ENCODE measurements at places on chromosomes 16 and 17.

GRCh38 chr16:30724641-30725417 lies 23.4 kb upstream of the PHKG2 start:
- no peak for DNase-seq

DNA sequence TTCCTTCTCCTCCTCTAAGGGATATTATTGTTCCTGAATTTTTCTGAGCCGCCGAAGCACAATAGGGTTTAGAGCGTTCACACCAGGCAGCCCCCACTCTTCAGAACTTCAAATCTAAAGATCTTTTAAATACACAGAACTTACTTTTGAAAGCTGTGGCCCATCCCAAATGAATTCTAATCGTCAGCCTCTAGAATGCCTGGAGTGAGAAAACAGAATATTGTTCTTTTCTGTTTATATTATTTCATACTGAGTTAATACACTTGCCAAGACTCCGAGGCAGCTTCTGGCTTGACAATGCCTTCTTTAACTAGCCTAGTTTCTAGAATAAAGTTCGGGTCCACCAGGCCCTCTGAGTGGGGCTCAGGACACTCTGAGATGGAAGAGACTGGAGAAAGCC lies 405.6 kb downstream of the WWOX start:
- no peak for DNase-seq

DNA sequence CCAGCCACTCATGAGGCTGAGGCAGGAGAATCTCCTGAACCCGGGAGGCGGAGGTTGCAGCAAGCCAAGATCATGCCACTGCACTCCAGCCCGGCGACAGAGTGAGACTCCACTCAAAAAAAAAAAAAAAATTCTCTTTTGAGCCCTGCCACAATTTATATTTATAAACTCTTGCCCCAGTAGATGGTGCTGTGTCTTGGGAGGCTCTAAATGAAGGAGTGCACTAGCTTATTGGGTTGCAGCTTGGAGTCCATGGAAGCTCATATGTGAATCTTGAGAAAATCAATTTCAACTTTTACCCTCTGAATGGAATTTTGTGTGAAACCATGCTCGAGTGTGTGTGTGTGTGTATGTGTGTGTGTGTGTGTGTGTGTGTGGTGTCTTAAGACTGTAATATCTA lies 420.1 kb downstream of the HS3ST4 start:
- no peak for DNase-seq

GRCh38 chr17:50426472-50426782 lies 409 bp downstream of the ACSF2 start:
- no peak for DNase-seq

DNA sequence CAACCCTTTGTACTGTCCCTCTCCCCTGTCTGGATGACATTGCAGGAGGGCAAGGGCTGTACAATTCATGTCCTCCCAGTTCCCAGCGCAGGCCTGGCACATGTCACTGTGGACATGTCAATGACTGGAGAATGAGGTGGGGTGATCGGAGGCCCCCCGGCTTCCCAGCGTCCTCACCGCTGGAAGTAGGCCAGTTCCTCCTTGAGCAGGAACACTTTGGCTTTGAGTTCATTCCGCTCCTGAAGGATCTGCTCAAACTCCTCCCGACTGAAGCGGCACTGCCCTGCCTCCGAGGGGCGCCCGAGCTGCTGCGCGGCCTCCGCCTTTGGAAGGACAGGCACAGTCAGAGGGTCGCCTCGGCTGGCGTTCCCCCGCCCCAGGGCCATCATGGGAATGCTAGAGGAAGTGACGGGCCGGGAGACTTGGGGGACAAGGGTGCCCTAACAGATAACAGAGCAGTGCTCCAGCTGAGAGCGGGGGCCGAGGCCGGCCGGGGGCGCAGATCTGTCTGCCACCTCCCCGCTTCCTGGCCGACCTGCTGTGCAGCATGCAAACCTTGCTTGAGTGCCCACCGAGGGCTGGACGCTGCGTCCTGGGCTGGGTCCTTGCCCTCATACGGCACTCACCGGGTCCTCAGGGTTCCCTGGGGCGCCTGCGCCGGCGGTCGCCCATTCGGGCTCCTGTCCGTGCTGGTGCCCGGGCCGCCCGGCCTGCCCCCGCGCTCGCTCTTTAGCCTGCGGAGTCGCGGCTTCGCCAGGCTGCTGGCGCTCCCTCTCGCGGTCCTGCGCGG lies 1.3 kb downstream of the RILP start:
- DNase-seq = no peak

DNA sequence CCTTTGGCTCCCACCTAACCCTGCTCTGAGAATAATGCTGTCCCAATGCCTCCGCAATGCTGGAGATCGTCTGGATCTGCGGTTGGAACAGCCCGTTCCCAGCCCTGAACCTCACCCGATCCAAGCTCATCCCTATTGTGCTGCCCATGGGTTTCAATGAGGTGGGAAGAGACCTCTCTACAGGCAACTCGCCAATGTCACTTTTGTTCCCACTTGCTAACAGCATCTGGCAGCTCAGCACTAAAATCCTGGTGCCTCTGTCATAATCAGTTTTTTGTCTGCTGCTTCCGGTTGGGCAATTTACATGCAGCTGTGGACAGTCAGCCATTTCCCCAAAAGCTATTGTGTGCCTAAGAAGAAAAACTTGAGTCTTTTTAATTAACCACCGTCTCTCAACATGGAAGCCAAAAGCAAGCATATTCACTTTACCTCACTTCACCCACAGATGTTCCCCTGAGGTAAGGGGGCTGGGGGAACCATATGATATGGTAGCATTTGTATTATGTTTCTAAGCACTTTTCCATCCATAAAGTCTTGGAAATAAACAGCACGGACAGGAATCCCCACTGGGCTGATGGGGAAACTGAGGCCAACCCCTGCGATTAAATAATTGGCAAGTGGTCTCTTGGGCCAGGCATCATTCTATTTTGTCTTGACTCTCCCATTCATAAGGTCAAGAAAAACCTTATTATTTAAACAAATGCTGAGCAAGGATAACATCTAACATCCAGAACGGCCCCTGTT lies 159.2 kb upstream of the CDH5 start:
- no peak for DNase-seq

- DNase-seq = no peak
These were observed 66.9 kb downstream of the SOCS1 start for GRCh38 chr16:11188801-11189740.

DNA sequence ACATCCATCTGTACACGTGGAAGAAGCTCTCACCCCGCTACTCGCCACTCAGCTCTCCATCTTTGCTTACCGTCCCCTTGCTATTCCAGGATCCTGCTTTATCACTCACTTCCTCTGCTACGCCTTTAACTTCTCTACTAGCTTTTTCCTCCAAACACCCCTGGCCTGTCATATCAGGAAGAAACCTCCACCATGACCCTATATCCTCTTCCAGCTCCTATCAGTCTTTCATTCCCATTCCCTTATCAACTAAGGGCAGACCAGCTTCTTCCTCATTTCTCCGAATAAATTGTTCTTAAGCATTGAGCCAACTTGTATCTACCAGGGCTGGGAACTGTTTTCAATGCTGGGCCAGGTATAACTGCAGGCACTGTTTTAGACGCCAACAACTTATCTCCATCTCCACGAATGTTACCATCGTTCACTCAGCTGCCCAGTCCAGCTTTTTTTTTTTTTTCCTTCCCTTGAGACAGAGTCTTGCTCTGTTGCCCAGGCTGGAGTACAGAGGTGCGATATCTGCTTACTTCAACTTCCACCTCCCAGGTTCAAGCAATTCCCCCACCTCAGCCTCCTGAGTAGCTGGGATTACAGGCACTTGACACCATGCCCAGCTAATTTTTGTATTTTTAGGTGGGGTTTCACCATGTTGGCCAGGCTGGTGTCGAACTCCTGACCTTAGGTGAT lies 4.3 kb downstream of the IQCK start:
- DNase-seq = no peak

- no peak for DNase-seq
These were observed 818 bp downstream of the DNAJC7 start for GRCh38 chr17:42016411-42016831.

DNA sequence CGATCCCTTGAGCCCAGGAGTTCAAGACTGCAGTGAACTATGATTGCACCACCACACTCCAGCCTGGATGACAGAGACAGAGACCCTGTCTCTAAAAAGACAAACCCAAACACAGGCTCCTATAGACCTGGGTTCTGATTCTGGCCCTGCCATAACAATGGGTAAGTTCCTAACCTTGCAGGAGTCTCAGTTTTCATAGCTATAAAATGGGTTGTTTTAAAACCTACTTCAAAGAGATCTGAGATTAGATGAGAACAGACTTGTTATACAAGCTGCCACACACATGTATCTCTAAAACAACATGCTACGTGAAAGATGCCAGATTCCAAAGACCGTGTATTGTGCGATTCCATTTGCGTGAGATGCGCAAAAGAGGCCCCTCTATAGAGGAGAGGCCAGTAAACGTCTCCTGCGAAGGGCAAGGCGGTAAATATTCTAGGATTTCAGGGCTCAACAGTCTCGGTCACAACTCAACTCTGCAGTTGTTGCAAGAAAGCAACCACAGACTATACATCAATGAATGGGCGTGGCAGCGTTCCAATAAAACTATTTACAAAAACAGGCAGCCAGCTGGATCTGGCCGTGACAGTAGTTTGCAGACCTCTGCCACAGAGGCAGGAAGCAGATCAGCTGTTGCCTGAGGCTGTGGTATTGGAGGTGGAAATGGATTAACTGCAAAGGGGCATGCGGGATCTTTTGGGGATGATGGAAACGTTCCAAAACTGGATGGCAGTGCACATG lies 5.9 kb downstream of the CORO7 start:
- no peak for DNase-seq

GRCh38 chr17:59766491-59766890 lies 59.0 kb downstream of the VMP1 start:
- no peak for DNase-seq

Data from GM13977 (cell line).